Activated B cell treated with CpG ODN at 0.5 μM for 24 hours (primary cell): ENCODE measurements at places on chromosomes 4 and X. TPM values are rescaled to one million over a fixed set of nuclear protein-coding genes. Genes with fewer than 3 reads are reported as not detected.

SPANXA1 gene
- total RNA-seq: not detected in 2 replicates

MAGEB1 gene
- not detected in 2 replicates for total RNA-seq

SCML1 gene
- 6.4 and 6.5 TPM in 2 replicates for total RNA-seq

CT45A3 gene
- not detected in 2 replicates for total RNA-seq

LRIT3 gene
- total RNA-seq: 0.22 and 0.24 TPM in 2 replicates

HSFX3 gene
- not detected in 2 replicates for total RNA-seq

SLC16A2 gene
- total RNA-seq: not detected in 2 replicates

USP51 gene
- total RNA-seq: 1.2 and 2.4 TPM in 2 replicates

PGRMC1 gene
- 8.5 and 9.8 TPM in 2 replicates for total RNA-seq

SOD3 gene
- total RNA-seq: not detected in 2 replicates

CT45A2 gene
- not detected in 2 replicates for total RNA-seq

LRCH2 gene
- total RNA-seq: not detected in 2 replicates

CPZ gene
- not detected in 2 replicates for total RNA-seq

MAML3 gene
- total RNA-seq: 1.9 and 2.6 TPM in 2 replicates

ESX1 gene
- total RNA-seq: not detected in 2 replicates

P2RY4 gene
- 0.44 TPM in 1 of 2 replicates, not detected in the other for total RNA-seq

CYTL1 gene
- total RNA-seq: not detected in 2 replicates

NPY2R gene
- total RNA-seq: not detected in 2 replicates
